Suppressor macrophage (primary cell): ENCODE measurements at places on chromosomes 2 and 18.

- DNase-seq: no peak
These were observed 133.3 kb upstream of the HS6ST1 start for GRCh38 chr2:128452024-128452411.

- DNase-seq: no peak
These were observed 295.1 kb downstream of the ASXL3 start for GRCh38 chr18:33873112-33873511.

DNA sequence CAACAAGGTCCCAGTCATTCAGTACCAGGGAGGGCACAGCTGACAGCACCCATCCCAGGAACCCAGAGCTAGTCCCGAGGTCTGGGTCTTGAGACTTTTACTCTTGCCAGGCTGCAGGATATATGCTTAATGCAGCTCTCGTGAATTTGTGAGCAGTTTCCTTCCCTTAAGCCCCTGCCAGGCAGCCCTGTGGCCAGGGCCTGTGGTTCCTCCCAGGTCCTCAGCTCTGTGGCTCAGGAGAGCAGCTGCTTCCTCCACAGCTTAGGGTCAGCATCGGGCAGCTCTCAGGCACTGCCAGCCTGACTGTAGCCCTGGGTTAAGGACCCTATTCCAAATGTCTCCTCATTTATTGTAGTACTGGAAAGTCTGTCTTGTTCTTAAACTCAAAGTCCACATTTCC lies 1384.8 kb downstream of the RPIA start:
- no peak for DNase-seq

DNA sequence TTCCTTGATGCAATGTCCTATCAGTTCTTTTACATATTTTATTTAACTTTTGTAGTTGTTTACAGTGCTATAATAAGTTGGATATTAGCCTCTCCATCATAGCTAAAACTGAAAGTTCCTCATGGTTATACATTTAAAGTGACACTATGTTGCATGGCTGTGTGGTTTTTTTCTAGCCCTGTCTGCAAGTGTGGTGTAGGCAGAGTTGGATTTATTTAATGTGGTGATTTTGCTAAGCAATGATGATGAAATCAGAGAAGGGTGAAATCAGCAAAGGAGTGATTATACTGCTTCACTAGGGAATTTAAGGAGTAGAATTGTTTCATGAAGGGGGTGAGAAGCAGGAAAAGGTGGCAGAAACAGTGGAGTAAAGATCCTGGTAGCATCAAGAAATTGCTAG lies 18.3 kb upstream of the ENOSF1 start:
- DNase-seq: no peak

DNA sequence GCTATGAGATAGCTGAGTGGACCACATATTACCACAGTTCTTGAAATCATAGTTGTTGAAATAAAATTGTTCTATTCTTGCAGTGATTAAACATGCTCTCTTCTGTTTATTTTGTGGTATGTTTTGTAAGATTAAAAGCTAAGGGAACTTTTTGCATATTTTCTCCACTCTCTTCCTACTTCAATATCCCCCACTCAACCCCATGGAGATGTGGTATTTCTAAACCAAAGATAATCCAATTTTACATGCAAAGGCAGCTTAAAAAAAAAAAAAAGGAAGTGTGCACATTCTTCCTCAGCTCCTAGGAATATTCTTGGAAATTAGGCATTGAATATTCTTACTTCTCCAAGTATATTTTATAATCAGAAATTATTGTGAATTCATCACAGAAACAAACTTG lies 15.0 kb upstream of the PAX3 start:
- no peak for DNase-seq

DNA sequence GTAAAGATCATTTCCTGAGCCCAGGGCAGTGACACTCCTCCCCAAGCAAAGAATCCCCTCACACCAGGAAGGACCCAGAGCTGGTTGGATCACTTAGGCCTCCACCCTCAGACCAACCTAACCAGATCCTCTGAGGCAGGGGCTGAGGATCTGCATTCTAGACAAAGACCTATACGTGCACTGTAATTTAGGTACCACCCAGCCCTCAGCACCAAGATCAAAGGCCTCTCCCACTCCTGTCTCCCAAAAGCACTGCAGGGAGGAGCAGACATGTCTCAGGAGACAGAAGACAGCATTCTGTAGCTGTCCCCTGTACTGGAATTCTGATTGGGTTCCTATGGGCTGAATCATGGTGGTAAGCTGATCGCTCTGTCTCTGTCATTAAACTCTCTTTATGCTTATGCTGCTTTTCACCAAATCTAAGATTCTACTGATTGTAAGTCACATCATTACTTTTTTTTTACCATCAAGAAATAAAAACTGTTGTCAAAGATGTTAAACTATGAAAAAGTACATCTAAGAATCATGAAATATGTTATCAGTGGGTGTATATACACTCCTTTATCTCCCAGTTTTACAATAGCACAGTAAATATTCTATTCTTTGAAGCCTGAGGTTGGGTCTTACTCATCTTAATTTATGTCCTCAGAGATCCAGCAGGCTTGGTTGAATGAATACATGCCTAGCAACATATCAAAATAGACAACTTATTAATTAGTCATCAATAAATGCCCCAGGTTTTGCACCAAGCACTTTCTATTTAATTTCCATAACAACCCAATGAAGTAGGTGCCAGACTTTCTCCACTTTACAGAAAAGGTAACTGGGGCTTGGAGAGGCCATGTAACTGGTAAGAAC lies 28.3 kb downstream of the MCFD2 start:
- DNase-seq: no peak

GRCh38 chr18:44997174-44997573 lies 316.5 kb downstream of the SETBP1 start:
- DNase-seq: no peak

DNA sequence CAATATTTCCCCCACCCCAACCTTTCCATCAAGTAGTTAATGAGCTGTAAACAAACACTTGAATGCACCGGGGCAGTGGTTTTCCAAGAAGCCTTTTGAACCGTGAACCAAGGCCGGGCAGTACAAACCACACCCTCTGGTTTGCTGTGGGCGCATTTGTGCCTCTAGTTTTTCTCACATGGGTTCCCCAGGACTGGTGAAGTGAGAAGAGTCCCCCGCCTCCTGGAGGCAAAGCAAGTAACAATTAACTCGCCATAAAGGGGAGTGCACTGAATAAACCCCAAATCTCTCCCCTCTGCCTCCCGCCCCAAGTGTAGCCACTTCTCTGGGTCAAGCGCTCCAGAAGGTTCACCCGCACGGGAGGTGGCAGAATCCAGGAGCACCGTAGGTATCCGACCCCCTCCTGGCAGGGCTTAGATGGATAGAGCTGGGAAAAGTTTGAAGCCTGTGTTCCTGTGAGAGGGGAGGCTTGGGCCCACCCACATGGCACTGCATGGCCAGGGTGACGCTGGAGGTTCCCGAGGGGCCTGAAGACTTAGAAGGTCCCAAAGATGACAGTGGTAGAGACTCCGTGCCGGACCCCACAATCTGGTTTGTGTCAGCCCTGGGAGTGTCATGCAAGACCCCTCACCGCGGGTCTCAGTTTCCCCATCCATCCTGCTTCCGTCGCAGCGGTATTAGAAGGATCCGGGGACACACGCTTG lies 182.2 kb downstream of the SMAD2 start:
- DNase-seq: no peak

DNA sequence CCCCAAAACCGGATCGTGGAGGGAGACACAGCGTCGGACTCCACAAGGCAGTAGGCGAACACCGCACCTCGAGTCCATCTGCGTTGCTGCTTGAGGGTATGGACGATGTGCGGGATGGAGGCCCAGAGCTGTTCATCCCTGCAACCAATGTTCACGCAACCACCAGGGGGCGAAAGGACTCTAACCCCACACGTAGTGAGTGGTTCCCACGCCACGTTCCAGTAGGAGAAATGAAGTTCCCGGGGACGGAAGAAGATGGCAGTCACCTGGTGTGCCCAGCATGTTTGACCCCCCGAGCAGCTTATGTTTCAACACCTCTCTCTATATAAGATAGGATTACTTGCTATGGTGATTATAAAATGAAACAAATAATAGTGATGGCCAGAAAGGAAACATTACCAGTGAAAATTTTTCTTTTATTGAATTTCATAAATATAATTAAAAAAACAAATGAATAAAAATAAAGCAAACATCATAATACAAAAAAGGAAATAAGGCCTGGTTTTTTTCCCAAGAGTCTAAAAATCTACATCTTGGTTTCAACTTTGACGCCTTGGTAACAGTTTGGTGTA lies 184.3 kb downstream of the SH3BP4 start:
- peak; percentile 72 for DNase-seq

DNA sequence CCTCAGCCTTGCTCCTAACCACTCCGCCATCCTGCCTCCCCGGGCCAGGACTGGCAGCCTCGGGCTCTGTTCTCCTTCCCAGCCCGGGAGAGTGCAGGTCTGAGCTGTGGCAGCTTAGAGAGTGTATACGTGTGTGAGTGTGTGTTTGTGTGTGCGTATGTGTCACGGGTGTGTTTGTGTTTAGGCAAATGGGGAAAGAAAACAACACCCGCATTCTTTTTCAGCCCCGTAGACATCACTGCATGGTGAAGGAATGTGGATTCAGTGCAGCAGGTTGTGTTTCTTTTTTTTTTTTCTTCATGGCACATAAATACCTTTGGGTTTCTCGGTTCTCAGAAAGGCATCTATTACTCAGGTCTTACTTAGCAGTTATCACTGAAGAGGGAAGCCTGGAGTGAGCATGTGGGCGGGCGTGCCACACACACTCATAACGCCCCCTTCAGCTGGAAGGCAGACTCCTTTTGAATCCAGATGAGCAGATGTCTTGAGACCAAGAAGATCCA lies 44.2 kb downstream of the GLI2 start:
- no peak for DNase-seq

GRCh38 chr2:184599054-184599871 lies 934 bp downstream of the ZNF804A start:
- DNase-seq: peak; percentile 83

DNA sequence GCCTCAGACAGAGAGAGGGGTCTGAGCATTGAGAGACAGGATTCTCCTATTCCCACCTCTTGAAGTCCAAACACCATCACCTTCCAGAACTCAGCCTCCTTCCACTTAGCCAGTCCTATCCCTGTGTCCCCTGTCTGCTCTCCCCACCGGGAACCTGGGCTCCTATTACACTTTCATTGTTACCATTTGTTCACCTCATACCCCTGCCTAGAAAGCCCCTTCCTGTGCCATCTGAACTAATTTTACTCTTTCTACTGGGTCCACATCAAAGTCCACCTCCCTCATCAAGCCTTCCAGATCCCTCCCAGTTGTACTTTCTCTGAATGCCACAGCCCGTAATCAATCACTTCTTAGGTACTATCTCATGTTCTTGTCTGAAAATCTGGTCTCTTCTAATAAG lies 220.6 kb downstream of the ZBTB7C start:
- DNase-seq: no peak

DNA sequence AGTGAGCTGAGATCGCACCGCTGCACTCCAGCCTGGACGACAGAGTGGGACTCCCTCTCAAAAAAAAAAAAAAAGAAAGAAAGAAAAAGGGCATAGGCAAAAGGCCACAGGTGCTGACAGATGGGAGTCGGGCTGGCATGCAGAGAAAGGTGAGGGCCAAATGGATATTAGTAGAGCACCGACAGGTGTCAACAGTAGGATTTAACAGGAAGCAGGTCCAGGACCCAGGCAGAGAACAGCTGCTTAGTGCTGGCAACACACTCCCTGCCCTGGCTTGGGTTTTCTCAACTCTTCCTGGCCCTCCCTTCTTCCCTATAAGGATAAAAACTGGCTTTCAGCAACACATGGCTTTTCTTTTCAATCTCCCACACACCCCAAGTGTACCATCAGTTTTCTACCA lies 84.9 kb downstream of the MRO start:
- DNase-seq: no peak

GRCh38 chr2:226466124-226466523 lies 333.5 kb downstream of the IRS1 start:
- no peak for DNase-seq

DNA sequence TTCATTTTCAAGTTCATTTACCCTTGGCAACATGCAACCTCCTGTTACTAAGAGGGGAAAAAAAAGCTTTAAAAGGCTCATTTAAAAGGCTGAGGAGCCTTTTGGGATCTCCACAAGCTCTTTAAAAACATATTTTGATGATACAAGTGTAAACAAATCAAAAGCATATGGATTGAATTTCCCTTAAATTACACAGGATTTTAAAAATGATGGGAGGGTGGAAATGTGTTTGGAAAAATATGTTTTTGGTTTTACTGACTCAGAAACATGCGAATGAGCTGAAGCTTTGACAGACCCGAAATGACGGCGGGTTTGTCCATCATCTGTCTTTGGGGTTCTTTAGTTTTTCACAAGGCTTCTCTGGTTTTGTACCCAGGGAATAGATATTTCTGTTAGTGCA lies 180.6 kb upstream of the CCDC68 start:
- no peak for DNase-seq

GRCh38 chr2:67651565-67651964 lies 254.4 kb downstream of the ETAA1 start:
- DNase-seq: no peak

DNA sequence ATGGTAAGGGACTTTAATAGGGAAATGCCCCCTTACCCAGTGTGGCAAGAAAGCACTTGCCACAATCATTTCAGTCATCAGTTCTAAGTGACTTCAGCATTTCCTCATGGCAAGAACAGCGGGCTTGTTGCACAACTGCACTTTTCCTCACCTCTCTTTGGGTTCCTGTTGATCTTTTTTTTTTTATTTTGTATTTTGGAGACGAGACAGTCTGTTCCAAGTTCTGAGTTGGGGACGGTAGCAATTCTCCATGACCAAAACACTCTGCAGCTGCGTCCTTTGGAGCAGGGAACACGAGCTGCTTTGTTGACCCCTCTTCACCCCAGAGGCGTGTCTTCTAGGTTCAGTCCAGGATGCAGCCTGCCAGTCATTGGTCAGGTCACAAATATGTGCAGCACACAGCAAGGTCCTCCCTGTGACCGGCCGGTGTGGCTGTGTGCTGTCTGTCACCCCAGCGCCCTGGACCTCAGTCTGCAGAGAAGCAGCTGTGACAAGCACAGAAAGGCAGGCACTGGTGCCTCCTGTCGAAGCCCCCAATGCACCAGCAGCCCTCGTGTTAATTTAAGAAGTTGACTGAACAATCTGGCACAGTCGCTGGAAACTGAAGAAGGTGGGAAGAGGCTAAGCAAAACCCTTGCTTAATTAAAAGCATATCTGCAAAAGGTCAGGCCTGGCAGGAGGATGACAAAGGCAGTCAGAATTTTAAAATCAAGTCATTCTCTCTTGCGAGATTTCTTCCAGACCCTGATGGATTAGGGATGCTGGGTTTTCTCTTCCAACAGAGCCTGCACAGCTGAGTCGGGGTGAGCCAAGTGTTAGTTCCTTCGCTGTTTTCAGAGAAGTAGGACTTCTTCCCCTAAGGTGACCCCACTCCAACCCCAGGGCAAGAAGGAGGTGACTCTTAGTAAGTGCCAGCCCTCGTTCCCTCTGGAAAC lies 96.7 kb upstream of the COPS8 start:
- peak; percentile 68 for DNase-seq

GRCh38 chr18:32326450-32327308 lies 136.8 kb downstream of the MEP1B start:
- DNase-seq: no peak
